ENCODE measurements at places on chromosomes 2 and 18.

DNA sequence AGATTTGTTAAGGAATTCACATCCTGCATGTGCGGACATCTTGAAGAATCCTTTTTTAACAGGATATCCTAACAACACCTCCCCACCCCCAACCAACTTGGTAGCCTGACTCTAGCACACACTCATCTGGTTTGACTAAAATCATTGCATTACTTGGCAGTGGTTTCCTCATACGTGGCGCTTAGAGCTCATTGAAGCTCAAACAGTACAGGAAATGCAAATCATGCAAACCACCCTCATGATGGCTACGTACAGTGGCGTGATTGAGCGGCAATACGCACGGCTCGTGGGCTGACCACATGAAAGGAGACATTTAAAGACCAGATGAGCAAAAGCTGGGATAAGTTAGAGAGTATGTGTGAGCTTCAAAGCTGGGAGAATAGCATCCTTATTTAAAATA, 336.2 kb downstream of the ZEB2 start:
- DNase-seq = peak; percentile 75

GRCh38 chr2:194424683-194425209, 1232.3 kb upstream of the SLC39A10 start:
- DNase-seq = no peak

DNA sequence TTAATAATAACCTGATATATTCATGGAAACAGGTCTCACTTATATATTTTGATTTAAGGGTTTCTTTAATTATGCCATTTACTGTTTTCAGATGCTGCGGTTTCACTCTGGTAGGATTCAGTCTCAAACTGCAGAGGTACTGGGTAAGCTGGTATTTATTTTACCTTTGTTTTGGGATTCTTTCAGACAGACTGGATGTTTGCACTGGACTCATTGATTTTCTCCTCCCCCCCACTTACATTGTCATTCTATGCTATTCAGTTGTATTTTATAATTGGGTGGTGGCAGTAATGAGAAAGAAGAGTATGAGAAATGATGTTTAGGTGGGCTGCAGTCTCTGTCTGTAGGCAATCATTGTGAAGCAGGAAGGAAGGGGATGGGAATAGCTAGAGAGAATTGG, 155.6 kb downstream of the AQP4 start:
- no peak for DNase-seq

- DNase-seq = no peak
These were observed 377.3 kb downstream of the LNPK start for GRCh38 chr2:175624785-175625184.

DNA sequence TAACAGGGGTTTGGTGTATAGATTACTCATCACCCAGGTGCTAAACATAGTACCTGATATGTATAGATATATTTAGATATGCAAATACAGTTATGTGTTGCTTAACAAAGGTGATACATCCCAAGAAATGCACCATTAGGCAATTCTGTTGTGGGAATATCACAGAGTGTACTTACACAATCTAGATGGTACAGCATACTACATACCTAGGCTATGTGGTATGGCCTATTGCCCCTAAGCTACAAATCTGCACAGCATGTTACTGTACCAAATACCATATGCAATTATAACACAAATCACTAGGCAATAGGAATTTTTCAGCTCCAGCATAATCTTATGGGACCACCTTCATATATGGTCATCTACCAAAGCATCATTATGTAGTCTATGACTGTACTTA, 43.5 kb upstream of the NPAS2 start:
- no peak for DNase-seq

GRCh38 chr2:211534632-211535031, 978.2 kb downstream of the CPS1 start:
- no peak for DNase-seq

GRCh38 chr2:96549967-96550786, 13.6 kb downstream of the ARID5A start:
- DNase-seq = no peak

All from stimulated activated CD8-positive, alpha-beta memory T cell treated with anti-CD3 and anti-CD28 coated beads, Interleukin-7, amount 100 ng/mL, for 48 hours (primary cell).